Caco-2 (cell line): ENCODE measurements at places on chromosomes 1 and 21.

DNA sequence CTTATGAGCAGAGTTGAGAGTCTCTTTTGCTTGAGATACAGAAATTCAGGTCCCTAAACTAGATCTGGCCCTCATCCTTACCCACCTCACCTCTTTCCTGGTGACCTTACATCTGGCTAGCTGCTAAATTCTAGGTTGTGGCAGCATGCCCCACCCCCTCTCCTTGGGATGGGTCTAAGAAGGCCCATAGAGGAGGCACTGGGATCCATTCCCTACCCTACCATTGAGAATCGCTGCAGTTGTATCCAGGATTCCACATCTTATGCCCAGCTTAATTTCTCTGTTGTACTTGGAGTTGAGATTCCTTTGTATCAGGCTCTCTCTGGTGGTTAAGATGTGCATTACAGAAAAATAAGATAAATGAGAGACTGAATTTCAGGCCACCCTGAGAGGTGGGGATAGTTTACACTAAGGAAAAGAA is 9.5 kb upstream of the TMEM39B start:
- peak; percentile 16 for DNase-seq
- H3K4me1 ChIP-seq, result no peaks in the 10 kb centered on the region
- H3K36me3 ChIP-seq, result no peaks in the 10 kb centered on the region

GRCh38 chr1:243727503-243728203 is 122.4 kb downstream of the AKT3 start:
- H3K36me3 ChIP-seq, result no peaks in the 10 kb centered on the region
- no peak overlapping the region for H3K27ac ChIP-seq
- no peaks in the 10 kb centered on the region for H3K27me3 ChIP-seq
- DNase-seq, result no peak
- no peak overlapping the region for H3K4me3 ChIP-seq

GRCh38 chr1:245752561-245752960 is 597.8 kb downstream of the KIF26B start:
- H3K4me1 ChIP-seq, result no peaks in the 10 kb centered on the region
- H3K27me3 ChIP-seq, result no peaks in the 10 kb centered on the region
- no peak for DNase-seq
- H3K4me3 ChIP-seq, result no peak overlapping the region
- H3K36me3 ChIP-seq, result no peaks in the 10 kb centered on the region; the same call in 1 of the 2 replicates

DNA sequence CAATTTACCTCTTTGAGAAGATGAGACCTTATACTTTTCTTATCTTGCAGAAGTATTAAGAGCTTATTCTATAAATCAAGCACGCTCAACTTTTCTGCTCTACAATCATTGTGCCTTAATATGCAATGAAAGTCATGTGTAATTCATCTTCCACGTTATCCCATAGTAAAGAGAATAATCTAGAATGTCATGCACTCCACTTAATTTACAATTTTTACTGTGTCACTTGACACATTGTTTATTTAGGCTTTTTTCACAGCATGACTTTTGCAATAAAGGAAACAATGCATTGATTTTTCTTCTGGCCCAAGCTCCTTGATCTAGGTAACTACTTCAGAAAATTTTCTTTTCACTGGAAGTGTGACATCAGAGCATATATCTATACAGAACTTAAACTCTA is 290.9 kb downstream of the HHIPL2 start:
- no peaks in the 10 kb centered on the region for H3K27me3 ChIP-seq
- H3K4me3 ChIP-seq, result no peak overlapping the region
- no peak for DNase-seq
- H3K4me1 ChIP-seq, result peaks cover 4% of the 10 kb centered on the region; the same call in 1 of the 2 replicates

DNA sequence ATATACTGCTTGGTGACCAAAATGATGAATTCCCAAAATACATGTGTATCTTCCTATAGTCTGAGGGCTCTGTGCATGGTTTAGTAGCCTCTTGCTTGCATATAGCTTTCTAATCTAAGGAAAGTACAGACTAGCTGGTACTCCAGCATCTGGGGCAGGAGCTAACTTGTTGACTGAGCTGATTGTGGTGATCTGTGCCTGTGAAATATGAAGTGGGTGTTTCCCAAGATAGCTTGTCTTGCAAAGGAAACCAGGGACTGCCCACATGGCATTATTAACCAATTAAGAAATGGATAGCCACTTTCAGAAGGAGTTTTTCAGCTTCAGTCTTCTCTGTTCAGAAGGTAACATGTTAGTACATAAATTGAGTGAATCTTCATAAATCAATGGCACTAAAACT is 219.8 kb downstream of the NEGR1 start:
- no peaks in the 10 kb centered on the region for H3K36me3 ChIP-seq
- no peak for DNase-seq
- H3K4me1 ChIP-seq, result no peaks in the 10 kb centered on the region
- H3K27ac ChIP-seq, result no peak overlapping the region

DNA sequence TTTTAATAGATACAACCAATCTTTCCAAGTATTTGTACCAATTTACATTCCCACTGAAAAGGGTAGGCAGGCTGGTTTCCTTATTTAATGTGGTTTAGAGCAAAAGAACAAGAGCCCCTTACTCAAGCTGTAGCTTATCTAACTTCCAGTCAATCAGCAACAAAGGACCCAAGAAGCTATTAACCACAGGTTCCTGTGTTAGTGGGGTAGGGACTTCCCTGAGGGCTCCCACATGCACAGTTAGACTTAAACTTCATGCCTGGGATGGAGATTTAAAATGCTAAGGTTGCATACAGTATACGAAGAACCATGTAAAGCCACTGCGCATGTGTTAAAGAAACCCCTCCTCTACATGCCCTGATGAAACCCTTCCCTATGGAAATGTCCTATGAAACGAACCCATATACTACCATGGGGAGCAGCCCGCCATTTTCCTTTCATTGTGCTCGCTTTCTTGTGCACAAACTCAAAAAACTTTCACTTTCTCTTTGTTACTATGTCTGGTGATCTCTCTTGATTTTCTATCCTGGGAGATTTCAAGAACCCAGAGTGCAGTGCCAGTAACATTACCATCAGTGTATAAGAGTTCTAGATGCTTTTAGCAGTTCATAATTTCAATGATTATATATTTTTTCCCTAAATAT is 23.3 kb upstream of the ST6GALNAC5 start:
- no peak overlapping the region for H3K4me3 ChIP-seq
- DNase-seq, result no peak
- H3K27me3 ChIP-seq, result no peaks in the 10 kb centered on the region
- H3K27ac ChIP-seq, result no peak overlapping the region

DNA sequence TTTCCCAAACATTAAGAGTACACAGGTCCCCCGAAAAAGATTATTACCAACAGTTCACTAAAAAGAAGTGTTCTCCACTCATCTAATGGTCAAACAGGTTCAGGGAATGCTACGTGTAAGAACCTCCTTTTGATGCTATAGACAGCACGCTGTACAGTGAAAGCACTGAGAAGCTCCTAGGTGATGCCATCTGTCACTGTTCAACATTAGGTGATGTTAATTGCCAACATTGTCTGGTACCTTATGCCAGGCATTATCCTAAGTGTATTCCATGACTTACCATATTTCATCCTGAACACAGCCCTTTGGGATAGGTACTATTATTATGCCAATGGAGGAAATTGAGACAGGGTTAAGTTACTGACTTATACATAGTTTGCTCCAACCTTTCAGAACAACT is 82.1 kb downstream of the DAB1 start:
- no peaks in the 10 kb centered on the region for H3K4me1 ChIP-seq
- no peak for DNase-seq
- no peak overlapping the region for H3K4me3 ChIP-seq
- H3K36me3 ChIP-seq, result no peaks in the 10 kb centered on the region

- DNase-seq, result no peak
- no peak overlapping the region for H3K4me3 ChIP-seq
- no peaks in the 10 kb centered on the region for H3K36me3 ChIP-seq
- no peaks in the 10 kb centered on the region for H3K27me3 ChIP-seq
These were observed 30.5 kb upstream of the NTNG1 start for GRCh38 chr1:107110326-107110725.

DNA sequence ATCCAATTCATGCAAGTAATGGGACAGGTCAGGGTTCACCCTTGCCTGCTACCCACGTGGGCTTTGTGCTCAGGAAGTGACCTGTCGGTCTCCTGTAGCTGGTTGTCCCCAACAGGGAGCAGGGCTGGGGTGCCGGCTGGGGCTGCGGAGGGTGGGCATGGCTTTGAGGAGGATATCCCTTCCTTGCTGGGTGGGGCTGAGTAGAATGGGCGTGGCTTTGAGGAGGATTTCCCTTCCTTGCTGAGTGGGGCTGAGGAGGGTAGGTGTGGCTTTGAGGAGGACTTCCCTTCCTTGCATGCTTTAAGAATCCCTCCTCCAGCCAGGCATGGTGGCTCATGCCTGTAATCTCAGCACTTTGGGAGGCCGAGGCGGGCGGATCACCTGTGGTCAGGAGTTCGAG is 151.3 kb downstream of the CLIC6 start:
- H3K27me3 ChIP-seq, result no peaks in the 10 kb centered on the region
- H3K27ac ChIP-seq, result no peak overlapping the region
- no peak overlapping the region for H3K4me3 ChIP-seq
- no peaks in the 10 kb centered on the region for H3K36me3 ChIP-seq
